ENCODE measurements at places on chromosomes 5 and 9.

DNA sequence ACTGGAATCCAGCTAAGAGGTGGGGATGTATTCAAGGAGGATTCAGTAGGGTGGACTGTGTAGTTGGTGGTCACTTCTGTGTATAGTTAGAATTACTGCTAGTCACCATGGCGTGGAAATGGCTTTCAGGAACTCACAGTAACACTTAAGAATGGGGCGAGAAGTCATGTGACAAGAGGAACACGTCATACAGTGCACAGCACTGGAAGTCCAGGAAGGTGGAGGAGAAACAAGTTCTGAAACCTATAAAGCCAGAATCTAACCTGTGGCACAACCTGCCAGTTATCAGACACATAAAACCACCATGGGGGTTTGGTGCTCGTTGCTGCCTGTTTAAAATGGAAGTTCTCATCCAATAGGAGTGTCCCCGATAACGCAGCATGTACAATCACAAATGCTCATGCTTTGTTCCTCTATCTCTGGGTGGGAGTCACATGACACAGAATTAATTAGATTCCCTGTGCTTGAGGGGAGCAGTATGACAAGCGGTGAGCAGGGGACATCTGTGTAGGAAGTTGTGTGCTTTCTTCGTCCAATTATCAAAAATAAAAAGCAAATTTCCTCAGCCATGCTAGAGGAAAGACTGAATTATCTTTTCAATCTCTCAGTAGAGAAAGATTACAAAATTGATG lies 193.0 kb downstream of the SPOCK1 start:
- DNase-seq, result no peak

GRCh38 chr9:137272241-137273094 lies 5.1 kb upstream of the TOR4A start:
- no peak for DNase-seq

DNA sequence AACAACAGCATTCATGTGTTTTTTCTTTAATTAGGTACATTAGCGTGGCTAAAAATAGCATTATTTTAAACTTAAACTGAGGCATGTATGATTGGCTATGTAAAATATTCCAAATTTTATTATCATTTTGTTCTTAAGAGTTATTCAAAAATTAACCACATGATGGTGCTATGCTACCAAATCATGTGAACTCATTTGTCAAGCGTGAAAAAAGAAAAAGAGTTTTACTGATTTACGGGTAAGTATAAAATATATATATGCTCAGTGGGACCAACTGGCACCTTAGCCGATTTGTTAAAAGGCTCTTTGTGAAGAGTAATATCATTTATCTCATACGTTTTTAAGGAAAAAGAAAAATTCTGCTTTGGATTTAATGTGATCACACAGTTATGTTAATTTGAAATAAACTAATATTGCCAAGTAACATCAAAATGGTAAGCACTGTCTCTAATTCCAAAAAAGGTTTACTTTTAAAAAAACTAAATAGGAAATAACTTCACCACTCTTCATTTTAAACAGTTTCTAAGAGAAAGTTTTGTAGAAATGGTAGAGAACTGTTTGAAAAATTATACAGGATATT lies 1042.3 kb downstream of the CDH12 start:
- DNase-seq, result no peak

- no peak for DNase-seq
These were observed 64.9 kb downstream of the SERINC5 start for GRCh38 chr5:80190960-80191359.

DNA sequence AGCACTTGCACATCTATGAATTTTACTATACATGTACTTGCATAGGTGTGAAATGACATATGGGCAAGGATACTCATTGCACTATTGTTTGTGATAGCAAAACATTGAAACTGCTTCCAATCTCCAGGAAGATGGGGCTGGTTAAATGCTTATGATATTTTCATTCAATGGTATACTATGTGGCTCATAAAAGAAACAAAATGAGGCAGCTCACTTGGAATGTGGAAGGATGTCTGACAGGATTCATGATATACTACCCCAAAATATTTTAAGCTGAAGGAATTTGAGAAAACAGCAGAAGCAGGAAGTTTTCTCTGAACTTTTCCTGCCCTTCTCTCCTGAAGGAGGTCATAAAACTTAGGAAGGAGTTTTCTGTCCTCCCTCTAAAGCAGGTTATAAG lies 99.6 kb upstream of the CAST start:
- no peak for DNase-seq

- no peak for DNase-seq
These were observed 176.7 kb upstream of the ZNF608 start for GRCh38 chr5:124923131-124923530.

All from stimulated activated CD4-positive, alpha-beta T cell treated with anti-CD3 and anti-CD28 coated beads, Interleukin-4, amount 100 ng/mL, for 24 hours (primary cell).